Smooth muscle cell of the pulmonary artery (primary cell): ENCODE measurements at places on chromosomes 4 and X. TPM values are rescaled to one million over a fixed set of nuclear protein-coding genes. Genes with fewer than 3 reads are reported as not detected.

CLGN gene
- 0.07 and 4.3 TPM in 2 replicates for total RNA-seq

ZAR1 gene
- total RNA-seq = not detected in 2 replicates

UCP1 gene
- not detected in 2 replicates for total RNA-seq

HAND2 gene
- 5.4 and 6.9 TPM in 2 replicates for total RNA-seq

POLN gene
- total RNA-seq = 3.9 and 5.1 TPM in 2 replicates

APLN gene
- total RNA-seq = 10.8 and 15.6 TPM in 2 replicates

RAB40A gene
- total RNA-seq = 0.33 and 0.53 TPM in 2 replicates

SSX1 gene
- not detected in 2 replicates for total RNA-seq

GALNTL6 gene
- total RNA-seq = not detected in 2 replicates

TMEM35A gene
- total RNA-seq = 5.5 and 7.2 TPM in 2 replicates

KLF3 gene
- 16.4 and 19.3 TPM in 2 replicates for total RNA-seq

SOWAHB gene
- total RNA-seq = 0.03 TPM in 1 of 2 replicates, not detected in the other

CMC4 gene
- 11.4 and 14.3 TPM in 2 replicates for total RNA-seq

HNRNPDL gene
- total RNA-seq = 95.5 and 120 TPM in 2 replicates

RIPPLY1 gene
- total RNA-seq = not detected in 2 replicates

GAGE12E gene
- not detected in 2 replicates for total RNA-seq

SSX2B gene
- total RNA-seq = not detected in 2 replicates

MAB21L2 gene
- total RNA-seq = 4.6 and 54.3 TPM in 2 replicates

MID2 gene
- total RNA-seq = 11.8 and 11.9 TPM in 2 replicates

NKX6-1 gene
- 0.13 TPM in 1 of 2 replicates, not detected in the other for total RNA-seq

LONRF3 gene
- 0.65 and 1.7 TPM in 2 replicates for total RNA-seq

FATE1 gene
- not detected in 2 replicates for total RNA-seq

NOX1 gene
- total RNA-seq = not detected in 2 replicates

RASL11B gene
- total RNA-seq = 0.20 and 0.66 TPM in 2 replicates

NDST3 gene
- total RNA-seq = not detected in 2 replicates

SLC2A9 gene
- total RNA-seq = 2.4 and 3.8 TPM in 2 replicates

SCOC gene
- 50.5 and 59.2 TPM in 2 replicates for total RNA-seq

USP17L19 gene
- not detected in 2 replicates for total RNA-seq

MTNR1A gene
- not detected in 2 replicates for total RNA-seq

AKAP4 gene
- not detected in 2 replicates for total RNA-seq

RTL9 gene
- 0.13 and 0.30 TPM in 2 replicates for total RNA-seq

HS3ST1 gene
- total RNA-seq = 0.65 and 0.86 TPM in 2 replicates
